NCI-H2171 (cell line): ENCODE measurements at places on chromosomes 7 and 10.

GRCh38 chr7:37495574-37496184, 47.0 kb upstream of the ELMO1 start:
- DNase-seq, result peak; percentile 8

DNA sequence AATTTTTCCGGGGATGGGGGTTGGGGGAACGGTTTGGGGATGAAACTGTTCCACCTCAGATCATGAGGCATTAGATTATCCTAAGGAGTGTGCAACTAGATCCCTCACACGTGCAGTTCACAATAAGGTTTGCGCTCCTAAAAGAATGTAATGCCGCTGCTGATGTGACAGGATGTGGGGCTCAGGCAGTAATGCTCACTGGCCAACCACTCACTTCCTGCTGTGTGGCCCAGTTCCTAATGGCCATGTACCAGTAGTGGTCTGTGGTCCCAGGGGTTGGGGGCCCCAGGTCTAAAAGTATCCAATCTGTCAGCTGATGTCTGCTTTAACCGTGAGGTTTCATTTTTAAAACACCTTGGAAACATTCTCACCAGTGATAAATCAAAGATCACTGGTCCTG, 2.2 kb downstream of the STN1 start:
- no peak for DNase-seq

- no peak for DNase-seq
Observed at GRCh38 chr7:34298492-34299013, 359.5 kb upstream of the NPSR1 start.

GRCh38 chr10:12405342-12406320, 56.3 kb downstream of the CAMK1D start:
- DNase-seq, result no peak

DNA sequence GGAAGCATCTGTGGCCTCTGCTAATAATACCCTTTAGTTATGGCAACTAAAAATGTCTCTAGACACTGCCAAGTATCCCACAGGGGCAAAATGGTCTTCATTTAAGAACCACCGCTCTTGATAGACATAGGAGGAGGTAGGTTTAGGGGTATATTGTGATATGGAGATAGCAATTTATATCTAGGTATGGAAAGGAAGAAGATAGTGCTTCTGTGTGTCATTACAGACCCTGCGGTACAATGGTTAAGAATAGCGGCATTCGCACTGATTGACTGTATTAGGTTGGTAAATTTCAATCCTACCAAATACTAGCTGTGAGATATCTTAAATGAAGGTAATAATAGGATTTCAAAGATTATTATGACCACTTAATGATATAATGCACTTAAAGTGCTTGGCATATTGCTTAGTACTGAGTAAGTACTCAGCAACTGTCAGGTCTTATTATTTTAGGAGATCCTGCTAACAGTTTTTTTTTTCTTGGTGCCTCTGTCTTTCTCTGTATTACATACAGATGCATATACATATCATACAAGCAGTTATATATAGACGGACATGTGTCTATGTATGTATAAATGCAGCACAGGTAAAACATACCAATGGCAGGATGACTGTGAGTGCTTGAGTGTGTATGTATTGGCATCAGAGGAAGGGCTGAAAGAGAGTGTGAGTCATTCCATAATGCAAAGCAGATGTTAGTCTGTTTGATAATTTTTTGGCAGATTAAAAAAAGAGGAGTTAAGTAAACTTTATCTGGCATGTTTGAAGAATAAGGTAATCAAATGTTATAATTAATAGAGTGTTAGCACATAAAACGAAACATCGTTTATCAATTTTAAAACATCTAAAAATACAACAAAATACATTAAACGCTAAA, 50.0 kb upstream of the ITGB8 start:
- no peak for DNase-seq

- no peak for DNase-seq
Observed at GRCh38 chr10:22042557-22043326, 39.2 kb upstream of the DNAJC1 start.

DNA sequence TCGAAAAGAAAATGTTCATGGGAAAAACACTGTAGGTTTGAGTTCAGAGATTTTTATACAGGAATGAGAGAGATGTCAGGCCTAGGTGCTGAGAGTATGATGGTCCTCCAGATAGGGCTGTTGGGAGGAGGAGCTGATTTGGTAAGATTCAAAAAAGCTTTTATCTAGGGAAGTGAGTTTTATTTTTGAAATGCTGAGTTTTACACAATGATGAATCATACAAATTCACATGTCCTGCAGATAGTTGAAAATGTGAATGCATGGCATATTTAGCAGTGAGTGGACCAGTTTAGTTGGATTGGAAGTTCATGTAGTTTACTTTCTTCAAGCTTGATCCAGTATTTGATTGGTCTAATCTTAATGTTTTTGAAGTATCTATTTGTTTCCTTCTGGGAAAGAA, 154.8 kb downstream of the LRRC4 start:
- no peak for DNase-seq

GRCh38 chr7:98242342-98242741, 9.7 kb downstream of the TECPR1 start:
- no peak for DNase-seq

- peak; percentile 11 for DNase-seq
Observed at GRCh38 chr10:21184216-21184615, 287.1 kb upstream of the NEBL start.

- DNase-seq, result no peak
Observed at GRCh38 chr10:3898821-3899220, 113.8 kb upstream of the KLF6 start.

DNA sequence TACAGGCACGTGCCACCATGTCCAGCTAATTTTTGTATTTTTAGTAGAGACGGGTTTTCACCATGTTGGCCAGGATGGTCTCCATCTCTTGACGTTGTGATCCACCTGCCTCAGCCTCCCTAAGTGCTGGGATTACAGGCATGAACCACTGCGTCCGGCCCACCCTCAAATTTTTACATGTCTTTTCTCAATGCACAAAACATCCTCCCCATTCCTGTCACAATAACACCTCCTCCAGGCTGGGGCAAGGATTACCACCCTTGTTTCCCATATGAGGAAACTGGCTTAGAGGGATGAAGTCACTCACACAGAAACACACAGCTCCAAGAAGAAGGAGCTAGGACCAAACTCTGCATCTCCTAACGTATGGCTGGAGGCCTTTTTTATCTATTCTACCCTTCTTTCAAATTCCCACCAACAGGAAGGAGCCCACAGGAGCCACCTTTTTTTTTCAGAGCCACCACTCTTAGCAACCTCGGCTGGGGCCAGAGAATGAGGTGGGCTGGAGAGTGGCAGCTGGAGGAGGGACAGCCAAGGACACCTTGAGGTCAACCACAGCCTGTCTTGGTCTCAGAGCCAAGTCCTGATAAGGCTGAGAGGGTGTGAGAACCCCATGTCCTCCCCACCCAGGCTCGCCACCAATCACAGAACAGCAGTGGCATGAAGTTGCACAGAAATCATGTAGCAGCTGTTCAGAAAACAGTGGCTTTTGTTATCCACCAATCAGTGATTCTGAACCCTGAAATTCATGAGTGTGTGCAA, 113.1 kb upstream of the PDLIM1 start:
- DNase-seq, result no peak

- DNase-seq, result no peak
Observed at GRCh38 chr7:137485818-137486217, 142.3 kb upstream of the PTN start.

DNA sequence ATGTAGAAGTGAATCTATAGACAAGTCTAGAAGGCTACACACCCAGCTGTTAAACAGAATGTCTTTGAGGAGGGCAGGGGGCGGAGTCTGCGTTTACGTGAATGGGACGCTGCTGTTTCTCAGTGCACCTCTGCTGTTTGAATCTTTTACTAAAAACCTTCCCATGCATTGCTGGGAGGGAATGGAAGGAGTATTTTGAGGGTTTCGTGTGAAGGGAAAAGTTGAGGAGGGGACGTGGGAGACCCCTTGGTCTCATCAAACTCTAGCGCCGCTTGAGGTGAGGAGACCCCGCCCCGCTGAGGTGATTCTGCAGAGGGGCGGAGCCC, 492 bp upstream of the VCL start:
- peak; percentile 65 for DNase-seq

DNA sequence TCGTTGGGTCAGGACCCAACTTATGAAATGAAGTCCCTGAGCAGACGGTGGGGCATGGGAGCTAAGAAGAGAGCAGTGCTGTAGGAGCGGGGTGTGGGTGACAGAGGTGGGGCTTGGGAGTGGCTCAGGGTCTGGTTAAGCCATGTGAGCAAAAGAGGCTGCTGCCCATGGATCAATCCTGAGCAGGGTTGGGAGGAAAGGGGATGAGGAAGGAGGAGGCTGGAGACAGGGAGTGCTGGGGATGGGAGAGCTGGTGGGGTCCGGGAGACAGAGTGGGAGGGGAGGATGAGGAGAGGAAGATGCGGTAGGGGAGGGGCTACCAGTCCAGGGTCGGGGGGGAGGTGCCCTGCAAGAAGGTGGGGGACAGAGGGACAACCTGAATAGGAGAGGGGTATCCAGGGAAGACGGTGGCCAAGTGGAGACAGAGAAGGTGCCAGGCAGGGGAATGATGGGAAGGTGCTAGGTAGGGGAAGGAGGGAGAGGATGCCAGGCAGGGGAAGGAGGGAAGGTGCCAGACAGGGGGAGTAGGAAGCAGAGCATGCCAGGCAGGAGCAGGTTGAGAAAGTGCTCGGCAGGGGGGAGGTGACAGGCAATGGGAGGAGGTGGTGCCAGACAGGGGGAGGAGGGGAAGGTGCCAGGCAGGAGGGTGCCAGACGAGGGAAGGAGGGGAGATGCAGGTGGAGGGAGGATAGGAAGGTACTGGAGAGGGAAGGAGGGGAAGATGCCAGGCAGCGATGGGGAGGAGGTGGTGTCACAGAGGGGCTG, 27.5 kb upstream of the SMARCD3 start:
- DNase-seq, result no peak

GRCh38 chr10:106898446-106898845, 266.1 kb downstream of the SORCS1 start:
- no peak for DNase-seq

DNA sequence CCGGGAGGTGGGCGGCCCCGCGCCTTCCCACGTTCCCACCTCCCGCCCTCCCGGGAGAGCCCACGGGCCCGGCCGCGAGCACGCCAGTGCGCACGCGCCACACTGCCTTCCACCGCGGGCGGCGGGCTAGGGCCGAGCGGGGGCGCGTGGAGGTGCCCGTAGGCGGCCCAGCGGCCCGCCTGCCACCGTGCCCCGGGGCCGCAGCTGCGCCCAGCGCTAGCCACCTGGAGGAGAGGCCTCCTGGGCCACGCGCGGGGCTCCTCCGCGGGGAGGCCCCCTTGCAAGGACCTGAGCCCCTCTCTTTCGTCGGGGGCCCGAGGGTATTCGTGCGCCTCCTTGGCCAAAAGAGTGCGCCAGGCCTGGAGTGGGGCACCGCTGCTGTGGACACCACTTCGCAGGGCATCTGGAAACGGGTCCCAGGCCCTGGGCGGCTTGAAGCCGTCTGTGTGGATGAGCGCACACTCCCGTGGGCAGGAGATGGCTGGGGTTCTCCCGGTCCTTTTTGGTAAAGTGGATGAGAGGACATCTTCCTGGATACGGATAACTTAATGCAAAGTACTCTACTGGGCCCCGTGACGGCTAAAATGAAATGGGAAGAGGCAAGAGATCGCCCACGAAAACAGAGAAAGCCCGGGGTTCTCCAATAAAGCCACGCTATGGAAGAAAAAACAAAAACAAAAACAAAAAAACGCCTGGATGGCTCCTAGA, 9.0 kb upstream of the EBF3 start:
- DNase-seq, result no peak

GRCh38 chr7:87144173-87144657, 8.0 kb upstream of the DMTF1 start:
- DNase-seq, result no peak

DNA sequence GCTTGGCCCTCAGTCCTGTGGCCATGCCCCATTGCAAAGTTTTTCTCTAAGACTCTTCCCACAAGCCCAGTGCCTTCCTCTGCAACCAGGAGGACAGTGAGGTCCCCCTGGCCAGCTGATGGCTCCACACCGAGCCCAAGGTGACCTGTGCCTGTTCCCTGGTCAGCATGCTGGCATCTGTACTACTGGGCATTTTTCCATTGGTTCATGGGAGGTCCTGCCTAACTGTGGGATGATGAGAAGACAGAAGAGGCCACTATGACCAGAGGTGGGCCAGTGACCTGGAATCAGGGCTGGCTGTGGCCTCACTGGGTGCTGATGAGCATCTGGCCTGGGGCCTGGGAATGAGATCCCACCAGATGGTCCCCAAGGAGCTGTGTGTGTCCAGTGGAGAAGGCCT, 20.2 kb downstream of the CALML3 start:
- DNase-seq, result no peak

- no peak for DNase-seq
Observed at GRCh38 chr7:84484502-84485079, 290.0 kb upstream of the SEMA3A start.

DNA sequence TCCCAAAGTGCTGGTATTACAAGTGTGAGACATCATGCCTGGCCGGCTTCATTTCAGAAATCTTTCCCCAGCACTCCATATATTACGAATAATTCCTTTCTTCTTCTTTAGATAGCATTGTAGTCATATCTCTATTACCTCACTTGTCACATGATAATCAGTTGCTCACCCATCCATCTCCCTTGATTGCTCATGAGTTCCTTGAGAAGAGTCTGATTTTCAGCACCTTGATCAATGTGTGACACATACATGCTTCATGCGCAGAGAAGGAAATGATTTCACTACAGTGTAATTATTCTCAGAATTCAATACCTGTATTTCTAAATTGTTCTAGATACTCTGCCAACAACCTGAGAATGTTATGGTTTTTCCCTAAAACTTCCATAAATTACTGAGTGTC, 26.7 kb upstream of the GGCT start:
- no peak for DNase-seq

GRCh38 chr10:119205894-119206602, 1.3 kb upstream of the GRK5 start:
- no peak for DNase-seq

DNA sequence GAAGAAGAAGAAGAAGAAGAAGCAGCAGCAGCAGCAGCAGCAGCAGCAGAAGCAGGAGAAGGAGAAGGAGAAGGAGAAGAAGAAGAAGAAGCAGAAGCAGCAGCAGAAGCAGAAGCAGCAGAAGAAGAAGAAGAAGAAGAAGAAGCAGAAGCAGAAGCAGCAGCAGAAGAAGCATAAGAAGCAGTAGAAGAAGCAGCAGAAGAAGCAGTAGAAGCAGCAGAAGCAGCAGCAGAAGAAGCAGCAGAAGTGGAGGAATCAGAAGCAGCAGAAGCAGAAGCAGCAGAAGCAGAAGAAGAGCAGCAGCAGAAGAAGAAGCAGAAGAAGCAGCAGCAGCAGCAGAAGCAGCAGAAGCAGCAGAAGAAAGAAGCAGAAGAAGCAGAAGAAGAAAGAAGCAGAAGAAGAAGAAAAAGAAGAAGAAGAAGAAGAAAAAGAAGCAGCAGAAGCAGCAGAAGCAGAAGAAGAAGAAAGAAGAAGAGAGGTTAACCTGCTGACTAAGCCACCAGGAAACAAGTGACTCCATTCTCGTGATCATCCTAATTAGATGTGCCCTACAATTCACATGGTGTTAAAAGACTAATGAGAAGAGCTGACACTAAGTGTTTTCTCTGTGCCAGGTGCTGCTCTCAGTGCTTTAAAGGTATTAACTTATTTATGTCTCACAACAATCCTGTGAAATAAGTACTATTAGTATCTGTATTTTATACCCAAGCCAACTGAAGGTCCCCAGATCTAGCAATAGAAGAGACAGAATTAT, 11.6 kb downstream of the CDNF start:
- no peak for DNase-seq
